ENCODE measurements at places on chromosomes 3 and 15.

DNA sequence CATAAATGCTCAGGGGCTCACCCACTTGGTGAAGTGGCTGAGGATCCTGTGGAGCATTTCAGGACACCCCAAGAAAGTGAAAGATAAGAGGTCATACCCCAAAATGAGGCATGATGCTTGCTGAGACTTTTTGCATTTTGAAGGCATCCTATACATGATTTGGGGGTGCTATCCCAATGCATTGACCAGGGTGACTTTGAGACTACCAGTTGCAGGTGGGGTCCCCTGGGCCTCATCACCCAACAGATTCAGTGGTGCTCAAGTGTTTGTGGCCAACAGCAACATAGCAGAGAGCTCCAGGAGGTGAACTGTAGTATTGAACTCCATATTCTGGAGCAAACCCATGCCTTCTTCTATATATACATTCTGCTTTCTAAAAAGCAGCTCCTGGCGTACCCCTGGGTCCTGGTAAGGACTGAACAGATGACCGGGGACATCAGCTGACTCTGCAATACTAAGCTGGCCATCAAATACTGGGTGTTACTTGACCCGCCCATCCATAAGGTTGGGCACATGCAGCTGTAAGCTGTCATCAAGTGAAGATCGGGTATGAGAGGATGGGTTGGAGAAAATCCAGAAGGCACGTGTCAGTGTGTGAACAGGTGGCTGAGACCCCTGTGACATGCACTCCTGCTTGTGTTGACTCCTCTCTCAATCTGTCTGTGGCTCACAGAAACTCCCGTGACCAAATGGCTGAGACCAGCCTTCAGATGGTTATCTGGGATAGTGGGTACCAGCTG is 143.3 kb downstream of the KLF13 start:
- DNase-seq = no peak

DNA sequence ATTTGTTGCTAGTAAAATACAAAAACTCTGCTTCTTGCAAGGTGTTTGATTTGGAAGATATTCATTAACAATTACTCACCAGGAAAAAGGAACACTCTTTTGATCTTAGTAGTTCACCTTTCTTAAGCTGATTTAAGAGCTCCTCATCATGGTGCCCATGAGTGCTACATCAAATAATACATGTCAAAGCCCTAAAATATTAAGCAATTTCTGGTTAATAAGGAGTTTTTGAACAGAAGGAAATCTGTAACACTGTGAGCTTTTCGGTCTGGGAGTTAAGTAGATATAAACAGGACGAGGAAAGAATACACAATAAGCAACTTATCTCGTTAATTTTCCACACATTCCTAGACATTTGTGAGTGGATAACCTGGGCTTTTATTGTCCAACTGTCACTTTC is 83.9 kb upstream of the DCBLD2 start:
- no peak for DNase-seq

DNA sequence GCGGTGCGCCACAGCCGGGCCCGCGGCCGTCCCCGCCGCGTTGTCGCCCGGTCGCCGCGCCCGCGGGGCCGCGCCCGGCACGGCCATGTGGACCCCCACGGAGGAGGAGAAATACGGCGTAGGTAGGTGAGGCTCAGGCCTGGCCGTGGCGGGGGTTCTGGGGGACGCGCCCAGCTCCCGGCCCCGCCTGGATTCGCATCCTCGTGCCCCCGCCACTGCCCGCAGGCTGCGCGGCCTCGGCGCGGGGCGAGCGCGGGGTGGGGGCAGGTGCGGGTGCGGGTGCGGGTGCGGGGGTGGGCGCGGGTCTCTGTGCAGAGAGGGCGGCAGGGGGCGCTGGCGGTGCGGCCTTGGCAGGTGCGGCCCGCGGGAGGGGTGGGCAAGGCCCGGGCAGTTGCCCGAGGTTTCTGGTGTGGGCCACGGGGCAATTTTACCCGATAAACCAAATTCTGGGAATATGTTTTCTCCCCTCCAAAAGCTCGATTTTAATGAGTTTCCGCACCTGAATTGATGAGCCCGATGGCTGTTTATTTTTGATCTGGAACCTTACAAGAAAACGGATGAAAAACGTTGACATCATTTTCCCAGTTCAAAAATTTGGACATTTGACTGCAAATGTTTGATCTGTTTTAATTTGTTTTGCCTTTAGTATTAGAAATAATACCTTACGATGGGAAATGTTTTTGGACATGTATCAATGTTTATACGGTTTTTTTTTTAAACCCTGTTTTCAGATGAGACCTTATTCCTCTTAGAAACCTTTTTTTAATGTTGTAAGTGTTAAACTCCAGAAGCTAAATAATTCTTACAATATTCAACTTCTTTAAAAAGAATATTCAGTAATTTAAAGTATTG is 678 bp downstream of the DOCK3 start:
- DNase-seq = peak; percentile 79

- no peak for DNase-seq
These were observed 233.0 kb downstream of the EPHA3 start for GRCh38 chr3:89340408-89340807.

DNA sequence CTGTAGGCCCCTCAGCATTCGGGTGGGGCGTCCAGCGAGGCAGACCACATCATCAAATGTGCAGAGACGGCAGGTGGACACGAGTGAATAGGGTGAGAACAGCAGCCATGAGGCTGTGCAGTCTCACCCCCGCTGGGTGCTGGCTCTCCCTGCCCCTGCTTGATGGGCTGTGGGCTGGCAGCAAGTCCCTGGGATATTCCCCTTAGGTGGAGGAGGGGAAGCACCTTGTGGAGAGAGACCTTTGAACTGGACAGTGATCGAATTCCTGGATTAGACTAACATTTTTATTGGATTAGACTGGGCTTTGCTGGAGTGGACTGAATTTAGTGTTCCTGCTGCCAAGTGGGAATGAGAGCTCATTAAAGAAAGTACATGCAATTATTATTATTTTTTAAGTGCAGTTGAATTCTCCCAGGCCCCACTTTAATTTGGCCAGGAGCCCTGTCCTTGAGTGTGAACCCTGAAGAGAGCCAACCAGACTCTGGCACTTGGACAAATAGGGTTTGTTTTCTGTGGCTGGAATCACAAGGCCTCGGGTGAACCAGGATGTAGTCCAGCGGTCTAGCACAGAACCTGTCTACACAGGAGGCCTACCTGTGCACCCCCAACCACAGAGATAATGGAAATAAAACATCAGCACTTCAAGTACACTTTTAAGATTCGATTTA is 193.1 kb downstream of the ABHD5 start:
- no peak for DNase-seq

GRCh38 chr3:15436246-15436645 is 8.8 kb downstream of the EAF1 start:
- DNase-seq = no peak

DNA sequence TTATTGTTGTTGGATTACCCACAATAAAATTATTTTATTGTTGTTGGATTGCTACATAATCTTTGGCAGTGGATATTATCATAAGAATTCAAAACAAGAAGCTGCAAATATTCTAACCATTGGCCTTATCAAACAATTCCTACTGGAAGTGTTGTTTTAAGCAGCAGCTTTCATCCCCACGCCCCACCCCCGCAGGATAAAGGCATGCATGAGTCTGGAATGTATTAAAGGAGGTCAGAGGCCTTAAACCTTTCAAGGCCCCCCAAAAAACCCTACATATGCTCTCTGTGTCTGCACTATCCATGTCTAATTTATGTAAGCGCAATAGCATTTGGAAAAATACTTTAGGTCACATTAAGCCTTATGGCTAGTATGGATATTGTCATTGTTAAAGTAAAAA is 23.1 kb downstream of the P3H2 start:
- no peak for DNase-seq

DNA sequence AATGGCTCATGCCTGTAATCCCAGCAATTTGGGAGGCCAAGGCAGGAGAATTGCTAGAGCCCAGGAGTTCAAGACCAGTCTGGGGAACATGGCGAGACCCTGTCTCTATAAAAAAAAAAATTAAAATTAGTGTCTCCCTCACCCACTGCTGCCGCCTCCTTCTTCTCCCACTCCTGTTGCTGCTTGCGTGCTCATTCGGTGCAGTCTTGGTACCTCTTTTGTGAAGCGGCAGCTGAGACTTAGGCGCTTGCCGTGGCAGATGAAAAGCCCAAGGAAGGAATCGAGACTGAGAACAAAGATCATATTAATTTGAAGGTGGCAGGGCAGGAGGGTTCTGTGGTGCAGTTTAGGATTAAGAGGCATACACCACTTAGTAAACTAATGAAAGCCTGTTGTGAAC is 20.0 kb downstream of the GLB1 start:
- no peak for DNase-seq

DNA sequence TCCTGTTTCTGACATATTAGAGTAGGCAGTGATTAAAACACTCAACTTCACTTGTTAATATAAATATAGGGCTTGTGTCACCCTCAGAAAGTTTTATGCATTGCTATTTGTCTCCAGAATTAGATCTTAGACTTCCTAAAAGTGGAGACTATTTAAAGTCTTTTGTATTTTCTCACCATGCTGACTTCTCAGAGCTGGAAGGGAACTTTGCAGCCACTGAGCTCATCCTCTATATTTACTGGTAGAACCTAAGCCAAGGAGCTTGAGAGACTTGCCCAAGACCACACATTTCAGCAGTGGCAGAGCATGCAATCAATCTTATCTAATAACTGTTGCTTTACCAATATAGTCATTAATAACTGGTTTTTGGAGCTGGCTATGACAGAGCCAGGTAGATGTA is 53.2 kb downstream of the STAC start:
- no peak for DNase-seq

DNA sequence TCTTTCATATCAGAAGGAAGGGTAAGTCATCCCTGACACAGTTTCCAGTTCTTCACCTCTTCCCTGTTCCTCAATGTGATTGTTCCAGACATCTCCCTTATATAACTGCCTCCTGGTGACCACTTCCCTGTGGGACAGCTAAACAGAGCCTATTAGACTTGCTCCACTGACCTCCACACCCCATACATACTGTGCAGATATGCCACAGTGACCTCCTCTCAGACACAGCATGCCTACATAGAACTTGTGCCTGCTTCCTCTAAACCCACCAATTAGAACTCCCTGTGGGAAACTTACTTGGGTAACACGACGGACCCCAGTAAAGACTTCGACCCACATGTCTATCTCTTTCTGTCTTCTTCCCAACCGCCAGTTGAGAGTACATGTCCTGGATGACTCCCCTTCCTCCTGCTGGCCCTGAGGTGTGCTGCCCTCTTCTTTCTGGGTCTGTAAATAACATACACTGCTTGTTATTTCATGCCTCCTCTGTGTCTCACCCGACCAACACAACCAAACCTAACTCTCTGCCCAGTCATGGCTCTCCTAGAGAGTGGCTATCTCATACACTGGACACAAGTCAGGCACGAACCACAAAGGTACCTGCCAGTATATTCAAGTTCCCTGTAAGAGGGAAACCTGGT is 53.0 kb downstream of the IGSF11 start:
- no peak for DNase-seq

- DNase-seq = no peak
These were observed 223.6 kb upstream of the TBL1XR1 start for GRCh38 chr3:177420651-177421480.

DNA sequence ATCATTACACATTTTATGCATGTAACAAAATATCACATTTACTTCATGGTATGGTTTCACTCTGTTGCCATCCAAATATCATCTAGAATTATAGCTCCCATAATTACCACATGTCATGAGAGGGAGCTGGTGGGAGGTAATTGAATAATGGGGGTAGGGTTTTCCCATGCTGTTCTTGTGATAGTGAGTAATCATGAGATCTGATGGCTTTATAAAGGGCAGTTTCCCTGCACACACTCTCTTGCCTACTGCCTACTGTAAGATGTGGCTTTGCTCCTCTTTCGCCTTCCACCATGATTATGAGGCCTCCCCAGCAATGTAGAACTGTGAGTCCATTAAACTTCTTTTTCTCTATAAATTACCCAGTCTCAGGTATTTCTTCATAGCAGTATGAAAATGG is 123.4 kb downstream of the SATB1 start:
- DNase-seq = no peak

DNA sequence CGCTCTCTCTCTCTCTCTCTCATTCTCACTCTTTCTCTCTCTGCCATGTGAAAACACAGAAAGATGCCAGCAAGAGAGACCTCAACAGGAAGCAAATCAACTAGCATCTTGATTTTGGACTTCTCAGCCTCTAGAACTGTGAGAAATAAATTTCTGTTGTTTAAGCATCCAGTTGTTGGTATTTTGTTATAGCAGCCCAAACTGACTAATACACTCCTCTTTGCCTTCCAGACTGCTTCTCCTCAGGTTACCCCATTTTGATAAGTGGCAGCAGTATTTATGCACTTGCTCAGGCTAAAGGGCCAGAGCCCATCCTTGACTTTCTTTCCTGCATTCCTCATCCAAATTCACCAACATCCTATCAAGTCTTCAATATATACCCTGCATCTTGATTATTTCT is 76.6 kb upstream of the NANOGP8 start:
- no peak for DNase-seq

DNA sequence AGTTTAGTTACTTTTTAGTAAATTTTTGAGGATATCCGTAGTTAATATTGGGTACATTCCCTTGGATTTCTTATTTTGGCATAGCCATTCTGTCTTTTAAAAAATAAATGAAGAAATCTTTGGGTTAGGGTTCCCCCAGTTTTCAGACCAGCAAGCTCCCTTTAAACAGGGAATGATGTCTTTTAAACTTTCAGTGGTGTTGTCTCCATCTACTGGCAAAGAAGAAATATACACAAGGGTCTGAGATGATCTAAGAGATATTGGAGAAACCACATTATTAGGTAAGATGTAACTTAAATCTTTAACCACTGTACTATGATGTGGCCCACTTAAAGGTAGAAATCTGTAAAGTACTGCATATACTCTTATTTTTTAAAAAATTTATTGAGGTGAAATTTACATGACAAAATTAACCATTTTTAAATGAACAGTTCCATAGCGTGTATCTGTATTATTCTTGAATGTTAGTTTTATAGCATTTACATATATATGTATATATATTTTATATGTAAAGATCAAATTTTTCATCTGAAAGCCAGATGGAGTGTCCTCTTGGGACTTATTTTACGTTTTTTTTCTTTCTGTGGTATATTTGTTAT is 35.1 kb upstream of the EIF3J start:
- no peak for DNase-seq

DNA sequence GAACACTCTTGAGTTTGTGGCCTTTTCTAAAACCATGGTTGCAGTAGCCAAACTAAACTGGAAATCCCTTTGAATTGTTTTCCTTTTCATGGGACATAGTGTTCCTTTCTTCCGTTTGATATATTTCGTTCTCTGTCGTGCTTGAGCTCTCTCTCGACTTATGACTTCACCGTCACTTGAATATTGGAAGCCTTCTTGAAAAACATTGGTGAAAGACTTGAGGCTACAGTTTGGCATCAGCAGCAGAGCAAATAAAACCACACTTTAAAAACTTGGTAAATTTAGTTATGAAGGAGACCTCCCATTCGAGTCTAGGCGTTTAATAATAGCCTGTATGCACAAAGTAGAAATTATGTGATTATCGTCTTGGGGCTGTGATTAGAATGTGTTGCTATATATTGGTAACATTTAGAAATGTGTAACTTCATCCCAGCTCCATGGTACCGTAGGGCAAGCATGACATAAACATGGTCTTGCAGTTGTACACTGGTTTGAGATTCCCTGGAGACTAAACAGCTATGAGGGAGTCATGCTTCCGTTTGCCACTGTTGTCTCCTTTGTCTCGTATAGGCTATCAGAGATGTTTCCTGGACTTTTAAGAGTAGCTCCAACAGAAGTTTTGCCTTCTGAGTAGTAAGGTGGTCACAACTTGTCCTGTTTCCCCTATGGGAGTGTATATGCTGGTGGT is 122.3 kb downstream of the PTPRG start:
- DNase-seq = no peak

- DNase-seq = no peak
These were observed 28.3 kb upstream of the LYZL4 start for GRCh38 chr3:42438758-42439157.

Data from activated CD4-positive, alpha-beta memory T cell treated with anti-CD3 and anti-CD28 coated beads for 36 hours (primary cell).